ENCODE measurements at places on chromosomes 12 and 14.

- DNase-seq = no peak
These were observed 150.9 kb downstream of the SLC15A4 start for GRCh38 chr12:128672893-128673292.

GRCh38 chr12:115577401-115577800 is 700.1 kb downstream of the MED13L start:
- no peak for DNase-seq

DNA sequence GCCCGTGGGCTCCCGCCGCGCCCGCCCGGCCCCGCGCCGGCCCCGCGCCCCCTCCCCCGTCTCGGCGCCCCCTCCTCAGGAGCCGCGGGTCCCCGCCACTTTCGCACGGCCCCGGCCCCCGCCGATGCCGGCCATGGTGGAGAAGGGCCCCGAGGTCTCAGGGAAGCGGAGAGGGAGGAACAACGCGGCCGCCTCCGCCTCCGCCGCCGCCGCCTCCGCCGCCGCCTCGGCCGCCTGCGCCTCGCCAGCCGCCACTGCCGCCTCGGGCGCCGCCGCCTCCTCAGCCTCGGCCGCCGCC is 263 bp downstream of the RCOR1 start:
- no peak for DNase-seq

DNA sequence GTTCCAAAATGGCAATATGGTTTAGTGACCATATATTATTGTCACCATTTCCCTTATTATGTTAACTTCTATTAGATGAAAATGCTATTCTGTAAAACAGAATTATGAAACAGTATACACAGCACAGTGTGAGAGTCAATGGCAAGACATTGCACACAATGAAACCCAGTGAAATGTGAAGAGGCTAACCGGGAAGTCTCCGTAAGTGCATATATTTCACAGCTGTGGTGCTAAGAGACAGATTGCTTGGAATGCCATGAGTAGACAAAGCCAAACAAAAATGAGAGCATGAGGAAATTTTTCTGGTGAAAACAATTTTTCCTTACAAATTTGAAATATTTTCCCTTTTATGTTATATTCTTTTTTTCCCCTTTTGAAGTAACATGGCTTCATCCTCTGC is 49.4 kb downstream of the DYRK2 start:
- DNase-seq = no peak

- DNase-seq = peak; percentile 61
These were observed 920 bp downstream of the CDK17 start for GRCh38 chr12:96399120-96399918.

DNA sequence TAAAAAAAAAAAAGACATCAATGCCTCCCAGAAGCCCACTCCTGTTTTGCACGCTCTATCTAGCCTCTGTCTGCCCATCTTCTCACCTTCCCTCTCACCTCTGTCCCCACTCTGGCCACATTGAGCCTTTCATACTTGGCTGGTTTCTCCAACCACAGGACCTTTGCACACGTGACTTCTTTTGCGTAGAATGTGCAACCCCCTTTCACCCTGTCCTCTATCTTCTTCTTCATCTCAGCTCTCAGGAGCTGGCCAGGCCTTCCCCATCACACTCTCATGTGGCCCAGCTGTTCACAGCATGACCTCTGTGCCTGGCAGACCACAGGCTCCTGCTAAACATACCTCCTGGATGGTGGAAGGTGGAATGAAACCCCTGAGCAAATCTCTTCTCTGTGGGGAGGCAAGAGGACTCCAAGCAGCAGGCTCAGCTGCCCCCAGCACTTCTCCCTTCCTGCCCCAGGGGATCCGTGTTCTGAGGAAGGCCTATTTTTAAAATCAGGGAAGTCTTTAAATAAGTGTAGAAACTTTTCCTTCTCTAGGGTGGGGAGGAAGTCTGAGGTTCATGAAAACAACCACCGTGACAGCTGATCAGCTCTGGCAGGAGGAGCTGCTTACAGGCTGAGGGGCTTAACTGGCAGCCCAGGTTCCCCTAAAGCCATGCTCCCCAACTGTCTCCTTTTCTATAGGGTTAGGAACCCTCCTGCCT is 11.6 kb downstream of the HVCN1 start:
- DNase-seq = no peak

DNA sequence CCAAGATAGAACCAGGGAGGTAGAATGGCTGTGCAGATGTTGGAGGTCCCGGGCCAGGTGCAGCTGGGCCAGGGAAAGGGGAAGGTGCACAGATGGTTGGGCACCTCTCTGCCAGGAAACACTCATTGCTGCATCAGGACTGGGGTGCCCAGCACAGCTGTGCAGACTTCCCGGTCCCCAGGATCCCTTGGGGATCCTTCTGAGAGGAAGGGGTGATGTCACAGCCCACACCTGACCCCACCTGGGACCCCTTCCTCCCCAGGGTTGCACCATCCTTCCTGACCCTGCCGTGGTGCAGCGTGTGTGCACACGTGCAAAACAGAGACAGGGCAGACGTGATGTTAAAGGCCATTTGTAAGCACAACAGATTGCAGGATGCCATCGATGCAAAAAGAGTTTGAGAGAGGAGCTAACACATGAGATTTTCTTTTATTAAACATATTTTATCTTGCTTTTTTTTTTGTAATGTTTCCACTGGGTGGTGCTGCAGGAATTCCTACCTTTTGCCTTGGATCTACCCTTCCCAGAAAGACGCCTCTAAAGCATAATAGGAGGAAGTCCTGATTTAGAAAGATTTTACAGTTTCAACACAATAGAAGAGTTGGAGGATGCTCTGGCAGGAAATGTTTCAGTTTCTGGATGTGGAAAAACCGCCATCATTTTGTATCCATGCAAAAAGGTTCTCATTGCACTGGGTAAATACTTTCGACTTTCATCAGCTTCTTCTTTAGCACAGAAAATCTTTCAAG is 14.8 kb downstream of the ELK3 start:
- DNase-seq = no peak

All from stimulated activated CD4-positive, alpha-beta T cell treated with anti-CD3 and anti-CD28 coated beads, Interleukin-4, amount 100 ng/mL, for 48 hours (primary cell).